ENCODE measurements at places on chromosomes 3 and 15.

DNA sequence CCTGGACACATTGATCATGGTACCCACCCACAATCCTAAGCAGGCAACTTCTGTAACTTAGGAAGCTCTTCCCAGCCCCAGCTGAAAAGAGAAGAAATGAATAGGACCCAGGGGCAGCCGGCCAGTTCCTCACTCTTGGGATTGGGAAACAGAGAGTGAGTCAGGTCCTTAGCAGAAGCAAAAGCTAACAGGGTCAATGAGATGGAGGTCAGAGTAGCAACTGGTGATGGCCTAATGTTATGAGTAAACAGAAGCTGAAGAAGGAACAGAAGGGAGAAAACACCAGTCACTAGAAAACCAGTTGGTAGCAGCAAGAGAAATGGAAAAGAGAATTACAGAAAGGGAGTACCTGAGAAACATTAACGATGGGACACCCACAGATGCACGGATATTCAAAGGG is 20.0 kb downstream of the RIOX2 start:
- no peak for DNase-seq

GRCh38 chr3:168249205-168249549 is 153.5 kb upstream of the GOLIM4 start:
- no peak for DNase-seq

- no peak for DNase-seq
Measured at GRCh38 chr3:182364723-182365650, 428.3 kb upstream of the ATP11B start.

- no peak for DNase-seq
Measured at GRCh38 chr3:138912237-138912636, 34.7 kb downstream of the FOXL2 start.

DNA sequence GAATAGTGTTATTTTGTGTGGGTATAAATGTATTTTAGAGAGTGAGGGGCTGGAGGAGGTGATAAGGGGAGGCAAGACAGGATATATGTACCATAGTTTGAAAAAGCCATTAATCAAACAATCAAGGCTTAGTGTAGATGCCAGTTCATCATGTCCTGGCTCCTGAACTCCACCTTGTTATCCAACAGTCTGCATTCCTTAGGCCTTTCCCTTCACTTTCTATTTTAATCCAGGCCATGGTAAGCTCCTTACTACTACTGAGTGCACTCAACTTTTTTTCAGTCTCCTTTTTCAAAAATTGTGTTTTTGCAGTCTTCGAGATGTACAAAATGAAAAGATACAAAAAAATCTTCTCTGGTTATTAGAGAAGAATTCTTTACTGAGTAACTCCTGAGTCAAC is 700.5 kb upstream of the NAALADL2 start:
- DNase-seq = no peak

DNA sequence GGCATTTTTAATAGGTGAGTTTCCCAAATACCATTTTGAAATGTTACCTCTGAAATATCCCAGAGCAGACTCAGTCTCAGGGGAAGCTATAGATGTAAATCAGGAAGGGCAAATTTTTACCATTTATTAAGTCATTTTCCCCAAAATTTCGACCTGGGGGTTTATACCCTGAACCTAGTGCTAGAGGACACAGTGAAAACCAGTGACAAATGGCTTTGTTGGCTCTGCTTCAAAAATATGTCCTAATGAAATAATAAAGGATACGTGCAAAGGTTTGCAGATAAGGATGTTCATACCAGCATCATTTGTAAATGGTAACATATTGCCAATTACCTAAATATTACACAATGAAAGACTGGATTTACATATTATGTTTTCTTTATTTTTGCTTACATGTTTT is 546.7 kb upstream of the ADAMTS9 start:
- no peak for DNase-seq

- DNase-seq = no peak
Measured at GRCh38 chr15:48785195-48785594, 25.7 kb downstream of the CEP152 start.

GRCh38 chr3:112651516-112651915 is 10.6 kb upstream of the CCDC80 start:
- DNase-seq = no peak

GRCh38 chr3:21505711-21506460 is 245.1 kb downstream of the ZNF385D start:
- no peak for DNase-seq

DNA sequence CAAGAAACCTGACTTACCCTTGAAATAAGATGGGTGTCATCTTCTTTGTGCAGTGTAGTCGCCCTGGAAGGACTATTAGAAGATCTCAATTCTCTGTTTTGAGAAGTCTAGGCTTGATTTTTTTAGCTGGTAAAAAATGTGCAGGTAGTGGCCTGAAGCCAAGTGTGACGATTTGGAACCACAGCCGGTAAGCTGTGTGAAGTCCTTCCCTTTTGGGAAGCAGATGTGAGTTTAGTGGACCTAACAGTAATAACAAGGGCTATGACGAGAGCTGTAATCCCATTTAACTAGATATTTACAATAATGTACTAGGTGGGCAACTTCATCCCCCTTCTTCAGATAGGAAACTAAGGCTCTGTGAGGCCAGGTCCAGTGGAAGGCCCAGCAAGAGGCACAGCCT is 81.7 kb upstream of the MYZAP start:
- DNase-seq = no peak

DNA sequence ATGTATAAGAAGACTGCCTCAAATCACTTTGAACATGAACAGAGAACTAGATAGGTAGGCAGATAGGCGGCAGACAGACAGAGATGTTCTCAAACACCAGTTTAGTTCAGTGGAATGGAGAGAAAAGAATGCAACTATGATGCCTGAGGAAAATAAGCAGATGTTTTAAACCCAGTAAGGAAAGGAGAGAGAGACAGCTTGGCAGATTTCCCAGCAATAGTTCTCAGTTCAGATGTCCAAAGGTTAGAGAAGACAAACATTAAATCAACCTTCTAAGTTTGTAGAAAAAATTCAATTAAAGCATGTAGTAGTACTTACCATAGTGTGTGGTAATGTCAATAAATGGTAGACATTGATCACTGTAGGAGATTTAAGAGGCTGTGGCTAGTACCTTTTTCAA is 209.6 kb upstream of the PFN2 start:
- DNase-seq = no peak

DNA sequence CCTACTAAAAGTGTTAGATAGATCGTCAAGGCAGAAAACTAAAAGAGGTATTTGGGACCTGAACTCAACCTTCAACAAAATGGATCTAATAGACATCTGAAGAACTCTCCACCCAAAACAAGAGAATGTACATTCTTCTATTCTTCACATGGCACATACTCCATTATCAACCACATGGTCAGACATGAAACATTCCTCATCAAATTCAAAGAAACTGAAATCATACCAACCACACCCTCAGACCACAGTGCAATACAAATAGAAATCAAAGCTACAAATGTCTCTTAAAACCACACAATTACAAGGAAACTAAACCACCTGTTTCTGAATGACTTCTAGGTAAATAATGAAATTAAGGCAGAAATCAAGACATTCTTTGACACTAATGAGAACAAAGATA is 984.1 kb upstream of the GBE1 start:
- DNase-seq = no peak

DNA sequence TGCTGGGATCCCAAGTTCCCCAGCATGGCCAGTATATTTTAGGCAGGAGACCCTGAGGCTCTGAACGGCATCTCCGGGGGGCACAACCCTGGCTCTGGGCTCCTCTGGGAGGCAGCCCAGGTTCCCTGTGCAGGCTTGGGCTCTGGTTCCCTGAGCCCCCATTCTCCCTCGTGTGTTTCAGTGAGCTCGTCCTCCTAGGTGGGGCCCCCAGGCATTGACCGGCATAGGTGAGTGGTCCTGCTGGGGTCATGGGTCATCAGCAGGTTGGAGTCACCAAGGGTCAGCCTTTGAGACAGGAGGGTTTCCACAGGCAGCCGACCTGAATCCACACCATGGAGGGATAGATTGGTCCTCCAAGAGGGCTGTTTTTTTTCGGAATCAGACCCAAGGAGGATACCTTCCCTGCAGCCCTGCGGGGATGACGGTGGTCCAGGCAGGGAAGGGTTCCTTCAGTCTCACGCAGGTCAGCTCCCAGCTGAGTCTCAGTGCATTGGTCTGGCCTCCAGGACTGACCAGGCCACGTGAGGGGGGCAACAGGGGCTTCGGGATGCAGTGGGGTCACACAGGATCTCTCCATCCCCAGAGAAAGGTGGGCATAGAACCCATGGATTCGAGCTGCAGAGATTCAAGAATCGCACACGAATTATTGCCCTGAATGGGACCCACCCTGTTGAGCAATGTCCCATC is 226.0 kb downstream of the SNRPN start:
- DNase-seq = no peak

DNA sequence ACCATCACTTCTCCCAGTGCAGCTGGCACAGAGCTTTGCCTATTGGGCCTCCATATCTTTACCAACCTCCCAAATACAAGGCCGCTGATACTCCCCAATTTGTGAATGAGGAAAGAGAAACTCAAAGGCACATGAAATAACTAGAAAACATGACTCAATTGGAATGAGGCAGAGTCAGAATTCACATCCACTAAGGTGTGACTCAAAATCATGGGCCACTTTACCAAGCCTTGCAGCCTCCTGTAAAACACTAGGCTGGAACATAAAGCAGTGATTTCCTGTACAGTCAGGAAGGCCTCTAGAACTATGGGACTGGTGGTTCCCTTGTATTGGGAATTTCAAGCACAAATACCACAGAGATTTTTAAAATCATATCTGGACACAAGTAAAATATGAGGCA is 128.6 kb downstream of the DCLK3 start:
- DNase-seq = no peak

DNA sequence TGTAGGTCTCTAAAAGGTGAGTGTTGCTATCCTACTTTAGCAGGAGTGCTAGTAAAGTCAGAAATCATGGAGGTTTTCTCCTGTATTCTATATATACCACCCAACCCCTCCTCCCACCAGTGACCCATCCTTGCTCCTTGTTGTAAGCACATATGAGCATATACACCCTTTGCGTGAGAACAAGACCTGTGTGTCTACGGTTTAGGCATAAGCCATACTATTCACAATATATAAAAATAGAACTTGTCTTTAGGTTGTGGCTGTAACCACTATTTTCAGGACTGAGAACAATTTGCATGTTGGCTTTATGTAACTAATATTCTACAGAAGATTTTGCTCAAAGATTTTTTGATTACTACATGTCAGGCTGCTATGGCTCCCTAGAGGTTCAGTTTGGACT is 59.1 kb upstream of the TOP2B start:
- DNase-seq = no peak

DNA sequence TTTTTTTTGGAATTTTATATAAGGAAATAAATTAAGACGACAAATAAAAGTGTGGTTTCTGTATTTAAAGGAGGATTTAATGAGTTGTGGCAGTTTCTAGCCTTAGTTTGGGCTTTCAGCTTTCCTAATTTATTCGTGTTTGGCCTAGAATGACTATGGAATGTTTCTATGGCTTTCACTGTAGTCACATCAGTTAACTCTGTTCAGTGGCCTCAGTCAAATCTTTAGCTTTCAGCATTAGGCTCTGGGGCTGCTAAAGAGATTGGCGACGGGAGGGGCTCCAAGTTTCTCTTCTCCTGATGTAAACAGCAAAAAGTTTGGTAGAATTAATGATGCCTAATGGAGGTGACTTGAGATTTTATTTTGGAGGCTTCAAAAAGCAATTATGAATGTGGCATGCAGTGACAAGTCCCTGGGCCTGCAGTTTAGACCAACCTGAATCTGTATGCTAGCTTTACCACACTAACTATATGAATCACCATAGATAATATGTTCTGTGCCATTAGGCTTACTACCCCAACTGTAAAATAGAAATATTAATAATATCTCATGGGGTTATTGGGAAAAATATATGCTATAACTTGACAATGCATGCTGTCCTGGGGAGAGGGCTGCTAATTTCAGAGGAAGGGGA is 47.1 kb upstream of the ADGRG7 start:
- DNase-seq = no peak

GRCh38 chr3:156418428-156418827 is 136.5 kb downstream of the SSR3 start:
- no peak for DNase-seq

GRCh38 chr3:148366743-148367410 is 330.8 kb upstream of the AGTR1 start:
- no peak for DNase-seq

GRCh38 chr3:16174026-16174355 is 489 bp upstream of the GALNT15 start:
- DNase-seq = no peak

DNA sequence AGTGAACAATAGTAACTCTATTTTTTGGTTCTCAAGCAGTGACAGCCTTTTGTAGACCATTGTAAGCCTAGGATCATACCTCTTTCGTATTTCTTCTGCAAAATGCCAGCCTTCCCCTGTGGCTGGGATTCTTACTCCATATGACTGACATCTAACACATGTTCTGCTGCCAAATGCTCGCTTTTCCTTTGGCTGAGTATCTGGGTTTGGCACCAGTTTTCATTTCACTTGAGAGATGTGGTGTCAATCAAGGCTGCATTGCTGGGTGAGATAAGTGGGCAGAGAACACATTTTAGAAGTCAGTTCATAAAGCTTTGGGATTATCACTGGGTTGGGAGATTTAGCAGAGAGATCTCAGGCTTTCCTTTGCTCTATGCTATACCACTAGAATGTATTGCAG is 514.7 kb upstream of the SGO1 start:
- DNase-seq = no peak

DNA sequence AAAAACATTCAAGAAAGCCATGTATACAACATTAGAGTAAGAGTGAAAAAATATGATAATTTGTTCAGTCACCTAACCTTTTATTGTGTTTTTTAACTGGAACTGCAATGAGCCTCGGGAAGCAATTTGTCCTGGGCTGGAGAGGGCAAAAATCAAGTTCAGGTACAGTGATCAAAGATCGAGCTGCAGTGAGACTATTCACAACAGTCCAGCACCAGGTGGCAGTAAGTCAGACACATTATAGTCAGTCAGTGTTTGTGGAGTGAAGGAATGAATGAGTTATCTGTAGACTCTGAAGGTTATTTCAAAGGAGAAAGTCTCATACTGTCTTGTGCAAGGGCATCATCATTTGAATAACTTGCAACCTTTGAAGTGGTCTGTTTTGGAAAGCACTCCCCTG is 116.6 kb downstream of the CHDH start:
- no peak for DNase-seq

All from T-helper 1 cell (primary cell).